ENCODE measurements at places on chromosomes 2 and 18.
A peak's percentile ranks its signal among the peaks of the same experiment; 100 is the strongest.

DNA sequence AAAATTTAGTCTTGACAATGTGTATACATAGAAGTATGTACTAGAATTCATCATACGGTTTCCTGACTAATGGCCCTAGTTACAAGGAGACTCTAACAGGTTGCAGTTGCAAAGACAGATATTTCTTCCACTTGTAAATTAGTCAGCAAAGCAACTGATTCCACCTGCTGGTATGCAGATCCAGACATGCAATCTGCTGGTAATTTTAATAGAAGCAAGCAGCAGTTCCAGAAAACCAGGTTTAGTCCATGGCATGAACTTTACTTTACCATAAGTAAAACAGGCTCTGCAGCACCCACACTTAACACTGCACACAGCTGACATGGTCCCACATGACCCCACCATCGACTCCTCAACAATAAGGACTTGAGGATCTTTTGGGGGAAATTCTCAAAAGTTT lies 110.9 kb upstream of the SP3 start:
- H3K36me3 ChIP-seq: no peaks in the 10 kb centered on the region
- no peak overlapping the region for H3K4me3 ChIP-seq
- H3K27ac ChIP-seq: peak overlapping the region; percentile 61
- H3K4me1 ChIP-seq: peaks cover 43% of the 10 kb centered on the region

DNA sequence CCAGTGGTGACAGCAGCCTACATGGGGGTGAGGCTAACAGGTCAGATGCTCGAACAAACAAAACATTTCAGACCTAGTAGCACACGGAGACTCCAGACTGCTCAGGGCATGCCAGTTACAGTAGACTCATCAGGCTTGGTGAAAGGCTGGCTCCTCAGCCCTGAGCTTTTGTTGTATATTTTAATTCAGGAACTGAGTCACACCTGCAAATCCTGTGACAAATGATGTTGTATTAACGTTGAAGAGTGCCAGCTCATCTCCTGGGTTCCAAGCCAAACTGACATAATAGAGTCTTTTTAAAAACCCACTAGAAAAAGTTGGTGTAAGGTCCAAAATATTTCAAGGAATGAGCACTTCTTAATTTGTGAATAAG lies 65.3 kb downstream of the C1D start:
- no peak for DNase-seq
- H3K4me3 ChIP-seq: no peak overlapping the region
- H3K36me3 ChIP-seq: no peaks in the 10 kb centered on the region
- no peaks in the 10 kb centered on the region for H3K27me3 ChIP-seq
- no peaks in the 10 kb centered on the region for H3K4me1 ChIP-seq

DNA sequence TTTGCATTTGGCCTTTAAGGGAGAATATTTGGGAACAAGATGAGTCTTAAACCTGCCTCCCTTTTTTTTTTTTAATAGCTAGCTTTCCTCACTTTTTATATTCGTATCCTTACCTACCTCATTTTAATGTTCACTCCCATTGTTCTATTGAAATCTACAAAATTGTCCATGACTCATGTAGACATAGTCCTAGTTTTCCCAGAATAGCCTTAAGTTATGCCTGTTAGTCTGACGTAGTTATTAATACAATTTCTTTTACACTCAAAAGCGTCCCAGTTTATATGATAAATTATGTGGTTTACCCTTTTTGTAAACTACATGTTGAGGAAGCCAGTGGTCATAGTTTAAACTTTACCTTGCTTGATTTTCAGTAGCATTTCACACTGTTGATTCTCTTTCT lies 73.4 kb downstream of the UBR3 start:
- no peaks in the 10 kb centered on the region for H3K27me3 ChIP-seq
- no peak overlapping the region for H3K4me3 ChIP-seq
- no peak overlapping the region for H3K27ac ChIP-seq
- no peaks in the 10 kb centered on the region for H3K4me1 ChIP-seq
- no peak for DNase-seq

GRCh38 chr2:97891611-97892010 lies 104.1 kb downstream of the TMEM131 start:
- H3K4me1 ChIP-seq: no peaks in the 10 kb centered on the region
- H3K27ac ChIP-seq: no peak overlapping the region
- H3K36me3 ChIP-seq: peaks cover 5% of the 10 kb centered on the region
- no peaks in the 10 kb centered on the region for H3K27me3 ChIP-seq

DNA sequence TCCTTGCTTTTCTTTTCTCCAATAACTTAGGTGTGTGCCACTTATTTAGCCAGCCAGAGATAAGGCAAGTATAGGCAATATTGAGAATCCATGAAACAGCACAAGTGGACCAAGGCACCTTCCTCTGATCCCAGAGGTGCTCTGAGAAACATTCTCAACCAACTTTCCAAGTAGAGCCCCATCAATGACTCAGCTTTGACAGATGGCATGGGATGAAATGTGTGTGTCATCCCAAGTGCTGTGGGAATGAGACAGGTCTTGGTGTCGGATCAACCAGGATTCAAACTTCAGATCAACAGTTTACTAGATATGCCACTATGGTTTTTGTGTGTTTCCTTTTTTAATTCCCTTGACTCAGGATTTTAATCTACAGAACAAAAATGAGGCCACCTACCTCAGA lies 164.0 kb downstream of the GRB14 start:
- H3K27ac ChIP-seq: no peak overlapping the region
- no peak overlapping the region for H3K4me3 ChIP-seq
- no peak for DNase-seq
- no peaks in the 10 kb centered on the region for H3K36me3 ChIP-seq

GRCh38 chr2:105117565-105117964 lies 79.7 kb downstream of the MRPS9 start:
- DNase-seq: no peak
- peaks cover 8% of the 10 kb centered on the region for H3K4me1 ChIP-seq
- H3K27me3 ChIP-seq: no peaks in the 10 kb centered on the region
- H3K36me3 ChIP-seq: no peaks in the 10 kb centered on the region
- H3K27ac ChIP-seq: no peak overlapping the region
- H3K4me3 ChIP-seq: no peak overlapping the region
